Muscle of leg (tissue), 16 donors: ENCODE measurements at places on chromosomes 3 and 15. TPM values are rescaled to one million over a fixed set of nuclear protein-coding genes. Genes with fewer than 3 reads are reported as not detected.

DNA sequence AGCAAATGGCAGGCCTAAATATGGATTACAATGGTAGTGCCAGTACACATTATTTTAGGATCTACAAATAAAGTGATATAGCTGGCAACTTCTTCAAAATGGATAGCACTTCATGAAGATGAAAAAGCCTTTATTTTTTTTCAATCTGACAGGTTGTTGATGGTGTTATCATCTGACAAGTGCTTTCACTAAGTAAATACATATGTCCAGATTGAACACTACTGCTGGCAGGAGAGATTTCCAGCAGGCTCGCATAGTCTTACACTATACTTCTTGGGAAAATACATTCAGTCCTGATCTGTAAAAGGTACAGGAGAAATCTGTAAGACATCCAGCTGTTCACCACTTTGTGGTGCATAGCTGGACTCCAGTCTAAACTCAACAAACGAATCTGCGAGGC is 50.9 kb upstream of the ALCAM start:
- DNase-seq, result no peak

- no peak for DNase-seq
Observed at GRCh38 chr3:114550165-114550564, 256.3 kb downstream of the TIGIT start.

The SLC9C1 gene
- polyA plus RNA-seq, result 0.10 TPM

The TTC21A gene
- polyA plus RNA-seq, result 3.9 TPM

GRCh38 chr3:54951405-54951804 is 23.5 kb upstream of the LRTM1 start:
- peak; percentile 89 for DNase-seq

DNA sequence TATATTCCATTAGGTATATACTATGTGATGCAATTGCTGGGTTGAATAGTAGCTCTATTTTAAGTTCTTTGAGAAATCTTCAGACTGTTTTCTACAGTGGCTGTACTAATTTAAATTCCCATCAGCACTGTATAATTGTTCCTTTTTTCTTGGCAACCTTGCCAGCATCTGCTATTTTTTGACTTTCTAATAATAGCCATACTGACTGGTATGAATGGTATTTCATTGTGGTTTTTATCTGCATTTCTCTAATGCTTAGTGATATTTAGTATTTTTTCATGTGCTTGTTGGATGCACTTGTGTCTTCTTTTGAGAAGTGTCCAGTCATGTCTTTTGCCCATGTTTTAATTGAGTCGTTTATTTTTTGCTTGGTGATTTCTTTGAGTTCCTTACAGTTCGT is 145.1 kb upstream of the PLSCR5 start:
- no peak for DNase-seq

GRCh38 chr3:128426128-128426921 is 40.4 kb downstream of the DNAJB8 start:
- peak; percentile 42 for DNase-seq

GRCh38 chr3:128192131-128192530 is 38.9 kb downstream of the EEFSEC start:
- DNase-seq, result no peak

DNA sequence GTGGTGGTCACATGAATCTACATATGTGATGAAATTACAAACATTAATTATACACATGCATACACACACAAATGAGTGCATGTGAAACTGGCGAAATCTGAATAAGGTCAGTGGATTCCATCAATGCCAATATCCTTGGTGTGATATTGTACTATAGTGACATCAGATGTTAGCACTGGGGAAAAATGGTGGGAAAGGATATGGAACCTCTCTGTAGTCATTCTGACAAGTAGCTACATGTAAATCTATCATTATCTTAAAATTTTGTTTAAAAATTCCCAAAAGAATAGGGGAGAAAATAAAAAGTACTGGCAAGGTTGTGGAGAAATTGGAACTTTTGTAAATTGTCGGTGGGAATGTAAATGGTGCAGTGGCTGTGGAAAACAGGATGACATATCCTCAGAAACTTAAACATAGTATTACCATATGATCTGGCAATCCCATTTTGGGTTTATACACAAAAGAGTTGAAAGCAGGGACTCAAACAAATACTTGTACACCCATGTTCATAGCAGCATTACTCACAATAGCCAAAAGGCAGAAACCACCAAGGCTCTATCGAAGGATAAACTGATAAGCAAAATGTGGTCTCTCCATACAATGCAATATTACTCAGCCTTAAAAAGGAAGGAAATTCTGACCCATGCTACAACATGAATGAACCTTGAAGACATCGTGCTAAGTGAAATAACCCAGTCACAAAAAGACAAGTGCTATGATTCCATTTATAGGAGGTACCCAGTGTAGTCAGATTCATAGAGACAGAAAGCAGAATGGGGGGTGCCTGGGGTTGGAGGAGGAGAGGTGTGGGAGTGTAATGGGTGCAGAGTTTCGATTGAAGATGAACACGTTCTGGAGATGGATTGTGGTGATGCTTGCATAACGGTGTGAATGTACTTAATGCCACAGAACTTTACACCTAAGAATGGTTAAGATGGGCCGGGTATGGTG is 25.3 kb upstream of the HRH1 start:
- no peak for DNase-seq

DNA sequence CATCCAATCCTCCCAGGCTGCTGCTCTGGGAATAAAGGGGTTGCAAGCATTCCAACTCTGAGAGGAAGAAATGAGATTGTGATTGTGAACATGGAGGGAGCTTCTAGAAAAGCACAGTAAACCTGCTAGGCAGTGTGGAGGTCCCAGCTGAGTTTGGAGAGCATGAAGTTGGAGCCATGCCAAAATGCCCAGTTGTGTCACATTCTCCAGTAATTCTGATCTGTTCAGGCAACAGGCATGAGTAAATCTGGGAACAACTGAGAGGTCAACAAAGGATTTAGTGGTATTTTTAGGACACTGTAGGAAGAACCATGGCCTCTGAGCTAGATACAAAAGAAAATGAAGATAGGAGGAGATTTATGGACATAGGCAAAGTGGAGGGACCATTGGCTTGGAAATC is 74.7 kb downstream of the CYP19A1 start:
- no peak for DNase-seq

GRCh38 chr3:33699275-33699674 is 18.8 kb downstream of the CLASP2 start:
- DNase-seq, result no peak

DNA sequence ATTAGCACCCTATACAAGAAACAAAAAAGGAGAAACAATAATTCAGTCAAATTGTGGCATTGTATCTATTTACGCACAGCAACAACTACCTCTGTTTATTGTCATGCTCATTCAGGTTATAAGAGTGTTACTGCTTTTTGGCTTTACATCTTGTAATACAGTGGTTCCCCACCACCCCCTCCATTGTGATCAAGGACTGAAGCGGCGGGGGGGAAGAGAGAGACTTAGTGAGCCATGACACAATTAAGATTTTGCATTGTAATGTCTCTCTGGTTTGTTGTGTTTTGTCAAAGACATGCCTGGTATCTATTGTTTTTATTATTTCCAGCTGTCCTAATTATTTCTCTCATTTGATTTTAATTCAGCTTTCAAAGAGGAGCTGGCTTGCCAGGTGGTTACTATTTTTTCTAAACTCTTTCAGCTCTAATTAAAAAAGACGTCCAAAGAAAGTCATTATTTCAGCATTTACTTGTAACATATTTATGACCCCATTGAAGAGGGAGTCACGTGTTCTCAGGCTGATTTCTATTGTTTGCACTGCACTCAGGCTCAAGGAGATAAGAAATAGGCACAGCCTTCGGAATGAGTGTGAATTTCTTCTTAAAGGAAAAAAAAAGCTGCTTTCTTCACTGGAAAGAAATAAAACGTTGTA is 234.4 kb upstream of the TBL1XR1 start:
- DNase-seq, result no peak

GRCh38 chr3:126466886-126467610 is 8.6 kb downstream of the ZXDC start:
- no peak for DNase-seq

DNA sequence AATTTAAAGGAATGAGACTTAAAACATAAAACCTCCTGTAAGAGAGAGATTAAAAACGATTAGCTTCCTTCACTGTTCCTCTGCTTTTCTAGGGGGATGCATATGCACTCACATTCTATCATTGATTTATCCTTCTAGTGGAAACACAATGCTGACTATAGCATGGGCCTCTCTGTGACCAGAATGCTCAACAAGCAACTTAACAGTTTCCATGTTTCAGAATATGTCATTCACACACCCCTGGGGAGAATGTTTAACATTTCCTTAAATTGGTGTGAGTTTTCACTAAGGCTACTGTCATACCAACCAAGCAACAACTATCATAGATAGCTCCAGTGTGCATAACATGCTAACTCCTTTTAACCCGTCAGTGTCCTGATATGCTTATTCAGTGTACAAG is 337.9 kb upstream of the GRM7 start:
- peak; percentile 5 for DNase-seq
